A375 (cell line): ENCODE measurements at places on chromosomes 6 and 20. TPM values are rescaled to one million over a fixed set of nuclear protein-coding genes. Genes with fewer than 3 reads are reported as not detected.

RSPO3 gene
- not detected in 2 replicates for total RNA-seq

GSTA3 gene
- total RNA-seq = not detected in 2 replicates

NOX3 gene
- total RNA-seq = 0.93 and 1.2 TPM in 2 replicates

DDX43 gene
- not detected in 2 replicates for total RNA-seq

CGA gene
- not detected in 2 replicates for total RNA-seq

HSPA1L gene
- 0.11 and 0.50 TPM in 2 replicates for total RNA-seq
